Stomach (tissue), 19 donors: ENCODE measurements at places on chromosomes 12 and 14. TPM values are rescaled to one million over a fixed set of nuclear protein-coding genes. Genes with fewer than 3 reads are reported as not detected.

GRCh38 chr14:99120526-99121318 lies 151.3 kb downstream of the BCL11B start:
- H3K4me3 ChIP-seq = no peak overlapping the region
- H3K4me1 ChIP-seq = no peaks in the 10 kb centered on the region
- DNase-seq = peak; percentile 8
- H3K27me3 ChIP-seq = peaks cover 17% of the 10 kb centered on the region
- H3K36me3 ChIP-seq = no peaks in the 10 kb centered on the region

NPFF gene
- polyA plus RNA-seq = not detected

RPGRIP1 gene
- polyA plus RNA-seq = 0.28 TPM

DNA sequence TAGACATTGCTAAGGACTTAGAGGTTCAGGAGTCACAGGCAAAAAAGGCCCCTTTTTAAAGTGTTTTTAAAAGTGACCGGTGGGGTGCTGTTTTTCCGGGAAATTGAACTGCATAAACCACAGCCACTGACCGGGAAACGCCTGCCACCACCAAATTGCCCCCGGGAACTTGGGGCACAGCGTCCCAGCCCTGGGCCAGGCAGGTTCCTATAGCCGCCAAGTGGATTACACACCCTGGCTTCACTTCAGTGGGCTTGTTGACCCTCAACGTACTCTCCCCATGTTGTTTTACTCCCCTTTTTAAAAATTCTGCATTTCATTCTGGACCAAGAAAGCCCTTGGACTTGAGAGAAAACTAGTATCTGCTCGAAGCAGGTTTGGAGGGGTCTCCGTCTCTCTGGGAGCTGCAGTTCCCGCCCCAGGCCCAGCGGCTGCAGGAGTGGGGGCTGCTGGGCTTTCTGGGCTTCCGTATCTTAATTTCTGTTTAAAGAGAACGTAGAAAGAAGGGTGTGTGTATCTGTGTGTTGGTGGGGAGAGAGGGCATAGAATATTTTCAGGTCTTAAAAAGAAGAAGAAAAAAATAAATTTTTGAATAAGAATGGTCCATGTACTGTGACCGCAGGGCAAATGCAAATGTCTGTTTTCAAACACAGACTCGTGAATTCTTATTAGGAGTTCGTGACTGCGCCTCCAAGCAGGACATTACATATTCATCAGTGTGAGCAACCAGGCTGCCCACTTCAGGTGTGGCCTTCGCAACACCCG lies 82.9 kb downstream of the PAPOLA start:
- DNase-seq = no peak
- no peak overlapping the region for H3K27ac ChIP-seq
- H3K36me3 ChIP-seq = no peaks in the 10 kb centered on the region
- H3K4me3 ChIP-seq = no peak overlapping the region
- no peaks in the 10 kb centered on the region for H3K4me1 ChIP-seq

CLSTN3 gene
- polyA plus RNA-seq = 7.8 TPM

GPR84 gene
- polyA plus RNA-seq = 0.50 TPM

DNA sequence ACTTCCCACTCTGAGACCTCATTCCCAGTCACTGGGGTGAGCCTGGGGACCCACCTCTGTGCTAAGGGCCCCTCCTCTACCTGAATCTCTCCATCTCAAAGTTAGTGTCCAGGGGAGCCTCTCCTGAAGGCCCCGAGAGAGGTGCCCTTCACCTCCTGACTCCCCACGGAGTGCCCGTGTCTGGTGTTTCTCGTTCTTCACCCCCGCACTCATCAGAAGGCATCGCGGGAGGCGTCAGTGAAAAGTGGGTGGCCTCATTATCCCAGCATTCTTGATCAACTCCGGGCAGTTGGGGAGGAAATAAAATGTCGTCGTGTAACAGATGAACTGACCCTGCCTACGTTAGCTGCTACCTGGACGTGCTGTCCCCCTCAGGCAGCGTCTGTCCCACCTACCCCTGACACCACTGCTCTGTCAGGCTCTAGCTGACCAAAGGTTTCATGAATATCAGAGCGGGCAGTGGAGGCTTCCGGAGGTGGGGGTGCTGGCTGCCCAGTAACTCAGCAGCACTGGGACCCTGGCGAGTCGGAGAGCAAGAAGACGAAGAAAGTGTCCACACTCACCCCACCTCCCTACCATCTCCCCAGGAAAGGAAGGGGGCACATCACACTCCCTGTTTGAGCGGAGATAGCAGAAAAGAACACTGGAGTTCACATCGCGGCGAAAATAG lies 102.9 kb downstream of the PIWIL1 start:
- H3K27me3 ChIP-seq = no peaks in the 10 kb centered on the region
- no peaks in the 10 kb centered on the region for H3K4me1 ChIP-seq

DNA sequence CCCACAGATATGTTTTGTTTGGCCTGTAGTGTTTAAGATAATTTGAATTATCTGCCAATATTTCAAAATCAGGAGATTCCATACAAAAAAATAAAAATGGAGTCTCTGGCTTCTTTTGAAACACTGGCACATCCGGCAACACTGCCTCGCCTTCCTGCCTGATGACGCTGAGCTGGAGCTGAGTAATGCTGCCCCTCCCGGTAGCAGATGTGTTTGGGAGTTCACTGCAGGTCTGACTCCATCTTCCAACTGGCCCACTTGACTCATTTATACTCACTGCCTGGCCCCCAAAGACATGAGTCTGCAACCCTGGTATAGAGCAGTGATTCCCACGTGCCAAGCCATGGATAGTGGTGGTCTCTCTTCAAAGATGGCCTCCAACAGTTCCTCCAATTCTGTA lies 7.4 kb downstream of the CIT start:
- no peaks in the 10 kb centered on the region for H3K27me3 ChIP-seq
- no peak overlapping the region for H3K27ac ChIP-seq

- no peaks in the 10 kb centered on the region for H3K27me3 ChIP-seq
- no peak overlapping the region for H3K4me3 ChIP-seq
- no peak overlapping the region for H3K27ac ChIP-seq
- H3K36me3 ChIP-seq = no peaks in the 10 kb centered on the region
- DNase-seq = peak; percentile 32
These were observed 42.5 kb downstream of the SLC2A13 start for GRCh38 chr12:40063414-40063813.

DNA sequence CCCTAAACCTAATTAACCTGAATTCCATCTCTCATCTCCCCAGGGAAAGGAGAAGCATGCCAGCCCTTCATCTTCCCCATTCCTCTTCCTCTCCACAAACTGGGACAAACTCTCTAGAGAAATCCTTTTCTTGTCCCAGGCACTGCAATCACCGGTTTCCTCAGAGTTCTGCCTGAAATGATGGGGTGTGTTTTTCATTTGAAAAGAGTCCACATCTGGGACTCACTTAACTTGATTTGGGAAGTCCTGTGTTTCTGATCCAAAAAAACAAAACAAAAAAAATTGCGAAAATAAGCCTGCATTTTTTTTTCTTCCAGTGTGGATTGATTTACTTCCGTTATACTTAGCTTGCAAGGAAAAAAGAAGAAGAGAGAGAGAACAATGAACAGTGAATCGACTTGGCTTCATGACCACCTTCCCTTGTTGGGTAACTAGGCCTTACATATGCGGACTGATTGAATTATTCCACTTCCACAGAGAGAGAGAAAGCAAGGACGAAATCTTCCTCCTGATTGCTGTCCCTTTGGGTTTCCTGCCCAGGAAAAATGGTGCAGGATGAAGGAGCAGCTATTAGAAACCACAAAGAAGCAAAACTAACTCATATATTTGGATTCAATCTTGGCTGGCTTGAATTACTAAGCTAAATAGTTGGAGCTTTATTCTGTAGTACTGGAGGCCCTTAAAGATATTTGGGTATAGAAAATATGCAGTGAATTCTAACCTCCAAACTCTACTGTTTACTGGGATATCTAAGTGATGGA lies 506.2 kb upstream of the TBX3 start:
- H3K27me3 ChIP-seq = no peaks in the 10 kb centered on the region
- no peak overlapping the region for H3K4me3 ChIP-seq
- no peak overlapping the region for H3K27ac ChIP-seq
- DNase-seq = no peak
- H3K4me1 ChIP-seq = no peaks in the 10 kb centered on the region

GRCh38 chr12:51841727-51842126 lies 6.8 kb downstream of the FIGNL2 start:
- H3K27me3 ChIP-seq = peaks cover 21% of the 10 kb centered on the region
- H3K4me3 ChIP-seq = no peak overlapping the region
- peaks cover 6% of the 10 kb centered on the region for H3K4me1 ChIP-seq
- DNase-seq = peak; percentile 59

KCNC2 gene
- not detected for polyA plus RNA-seq

HEBP1 gene
- 57.3 TPM for polyA plus RNA-seq

VRTN gene
- not detected for polyA plus RNA-seq

RESF1 gene
- 25.8 TPM for polyA plus RNA-seq

DNA sequence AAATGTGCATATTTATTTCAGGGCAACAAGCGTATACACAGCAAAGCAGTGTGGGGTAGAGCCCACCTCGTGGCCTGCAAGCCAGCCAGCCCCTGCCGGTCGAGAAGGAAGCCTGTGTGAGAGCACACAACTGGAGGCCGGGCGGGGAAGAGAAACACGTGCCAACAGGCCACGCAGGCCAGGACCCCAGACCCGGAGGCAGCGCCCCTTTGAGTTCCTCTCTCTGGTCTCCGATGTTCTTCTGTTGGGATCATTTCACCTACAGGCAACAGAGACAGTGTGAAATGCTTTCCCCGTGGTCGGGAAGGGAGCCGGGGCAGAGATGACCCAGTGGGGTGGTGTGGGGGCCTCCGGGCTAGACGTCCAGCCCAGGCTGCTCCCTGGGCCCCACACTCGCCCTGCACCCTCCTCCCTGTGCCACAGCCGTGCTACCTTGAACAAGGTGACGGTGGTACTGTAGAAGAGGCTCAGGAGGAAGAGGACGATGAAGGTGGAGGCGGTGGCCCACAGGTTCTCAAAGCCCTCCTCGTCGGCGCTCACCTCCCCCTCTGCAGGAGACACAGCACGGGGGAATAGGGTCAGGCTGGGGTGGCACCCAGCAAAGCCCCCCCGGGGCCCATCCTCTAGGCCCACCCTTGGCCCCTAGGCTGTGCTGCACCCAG lies 325.5 kb downstream of the TMEM121 start:
- no peak for DNase-seq
- no peaks in the 10 kb centered on the region for H3K4me1 ChIP-seq
- H3K27ac ChIP-seq = no peak overlapping the region
- no peak overlapping the region for H3K4me3 ChIP-seq

GRCh38 chr12:32402170-32402569 lies 2.8 kb downstream of the FGD4 start:
- peak overlapping the region; percentile 11 for H3K4me3 ChIP-seq
- H3K27me3 ChIP-seq = peaks cover 15% of the 10 kb centered on the region
- H3K27ac ChIP-seq = peak overlapping the region; percentile 91
- no peaks in the 10 kb centered on the region for H3K36me3 ChIP-seq
- no peak for DNase-seq
- H3K4me1 ChIP-seq = peaks cover 4% of the 10 kb centered on the region

- no peaks in the 10 kb centered on the region for H3K27me3 ChIP-seq
- no peak overlapping the region for H3K27ac ChIP-seq
- H3K4me3 ChIP-seq = no peak overlapping the region
- H3K36me3 ChIP-seq = no peaks in the 10 kb centered on the region
- no peaks in the 10 kb centered on the region for H3K4me1 ChIP-seq
These were observed 41.9 kb downstream of the BEGAIN start for GRCh38 chr14:100545359-100545758.
